ENCODE measurements at places on chromosomes 4 and X.

DNA sequence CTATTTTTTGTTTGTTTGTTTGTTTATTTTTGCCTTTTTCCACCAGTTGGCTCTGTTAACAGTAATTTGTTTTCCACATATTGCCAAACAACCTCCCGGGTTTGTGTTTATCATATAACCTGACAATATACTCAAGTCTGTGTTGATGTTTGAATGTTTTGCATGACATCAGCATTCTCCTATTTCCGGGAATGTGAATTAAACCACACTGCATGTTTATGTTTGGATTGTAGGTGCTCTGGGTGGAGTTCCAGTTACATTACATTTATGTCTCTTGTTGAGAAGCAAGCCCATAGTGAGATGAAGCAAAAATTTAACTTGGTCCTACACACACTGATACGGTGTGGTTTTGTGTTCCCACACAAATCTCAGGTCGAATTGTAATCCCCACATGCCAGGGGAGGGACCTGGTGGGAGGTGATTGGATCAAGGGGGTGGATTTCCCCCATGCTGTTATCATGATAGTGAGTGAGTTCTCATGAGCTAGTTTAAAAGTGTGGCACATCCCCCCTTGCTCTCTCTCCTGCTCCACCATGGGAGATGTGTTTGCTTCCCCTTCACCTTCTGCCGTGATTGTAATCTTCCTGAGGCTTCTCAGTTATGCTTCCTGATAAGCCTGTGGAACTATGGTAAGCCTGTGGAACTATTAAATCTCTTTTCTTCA, 54.4 kb upstream of the CLNK start:
- no peak for DNase-seq

DNA sequence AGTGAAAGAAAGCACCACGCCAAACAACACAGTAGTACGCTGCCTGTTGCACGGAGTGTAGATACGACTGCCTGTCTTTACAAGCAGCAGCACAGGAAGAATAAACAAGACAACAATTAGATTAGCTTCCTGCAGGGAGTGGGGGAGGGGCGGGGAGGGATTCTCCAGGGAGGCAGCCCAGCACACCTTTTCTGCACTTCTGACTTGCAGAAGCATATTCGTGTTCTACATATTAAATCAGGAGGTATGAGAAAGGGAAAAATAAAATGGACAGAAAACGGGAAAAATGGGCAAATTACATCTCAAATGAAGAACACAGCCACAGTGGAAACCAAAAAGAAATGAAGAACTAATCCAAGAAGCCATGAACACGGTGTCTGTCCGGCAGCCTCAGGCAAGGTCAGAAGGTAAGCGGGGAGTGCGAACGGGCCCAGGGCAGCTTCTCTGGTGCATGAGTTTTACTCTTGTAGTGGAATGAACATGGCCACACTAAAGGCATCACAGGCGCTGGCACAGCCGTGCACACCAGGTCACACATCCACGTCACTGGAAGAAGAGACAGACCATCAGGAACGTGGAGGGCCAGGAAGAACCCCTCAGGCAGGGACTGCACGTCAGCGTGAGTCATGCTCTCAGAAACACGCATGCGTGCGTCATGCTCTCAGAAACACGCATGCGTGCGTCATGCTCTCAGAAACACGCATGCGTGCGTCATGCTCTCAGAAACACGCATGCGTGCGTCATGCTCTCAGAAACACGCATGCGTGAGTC, 20.1 kb upstream of the ADRA2C start:
- DNase-seq, result no peak

DNA sequence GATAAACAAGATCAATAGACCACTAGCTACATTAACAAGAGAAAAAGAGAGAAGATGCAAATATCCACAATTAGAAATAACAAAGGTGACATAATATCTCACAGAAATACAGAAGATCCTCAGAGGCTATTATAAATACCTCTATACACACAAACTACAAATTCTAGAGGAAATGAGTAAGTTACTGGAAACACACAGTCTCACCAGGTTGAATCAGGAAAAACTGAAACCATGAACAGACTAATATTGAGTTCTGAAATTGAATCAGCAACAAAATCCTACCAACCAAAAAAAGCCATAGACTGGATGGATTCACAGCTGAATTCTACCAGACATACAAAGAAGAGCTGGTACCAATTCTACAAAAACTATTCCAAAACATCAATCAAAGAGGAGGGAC, 211.8 kb upstream of the CPEB2 start:
- DNase-seq, result no peak

DNA sequence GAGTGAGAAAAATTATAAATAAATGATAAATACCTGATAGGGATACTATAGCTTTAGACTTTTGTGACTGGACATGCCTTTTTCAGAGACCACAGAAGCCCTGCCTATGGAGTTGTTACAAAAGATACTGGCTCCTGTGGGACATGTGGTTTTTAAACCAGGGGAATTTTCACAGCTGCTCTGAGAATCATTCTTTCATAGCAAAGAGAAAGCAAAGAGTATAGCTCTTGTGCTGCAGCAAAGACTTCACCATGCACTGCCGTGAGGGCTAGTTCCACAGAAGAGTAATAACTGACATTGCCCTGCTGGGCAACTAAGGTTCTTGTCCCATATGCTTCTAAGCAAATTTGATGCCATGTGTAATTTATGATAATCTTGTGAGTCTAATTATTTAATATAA, 98.2 kb downstream of the MAPK10 start:
- DNase-seq, result no peak

- DNase-seq, result no peak
Measured at GRCh38 chr4:23023121-23023520, 330.4 kb downstream of the GBA3 start.

DNA sequence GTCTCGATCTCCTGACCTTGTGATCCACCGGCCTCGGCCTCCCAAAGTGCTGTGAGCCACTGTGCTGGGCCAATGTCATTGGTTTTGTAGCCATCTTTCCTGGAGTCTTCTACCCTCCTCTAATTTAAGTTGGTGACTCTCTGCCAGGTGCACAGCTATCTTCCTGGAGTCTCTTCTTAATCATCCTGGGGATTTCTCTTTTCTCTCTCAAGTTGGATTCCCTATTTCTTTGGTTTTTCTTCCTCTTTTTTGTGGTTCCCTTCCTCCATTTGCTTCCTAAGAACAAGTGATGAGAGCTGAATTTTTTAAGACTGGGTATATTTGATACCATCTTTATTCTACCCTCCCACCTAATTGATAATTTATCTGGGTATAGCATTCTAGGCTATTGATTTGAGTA, 113.8 kb downstream of the SYNPO2 start:
- no peak for DNase-seq

- DNase-seq, result no peak
Measured at GRCh38 chrX:152850465-152850864, 19.6 kb downstream of the NSDHL start.

- no peak for DNase-seq
Measured at GRCh38 chr4:4559596-4559995, 17.7 kb upstream of the STX18 start.

GRCh38 chr4:143404555-143404954, 67.9 kb downstream of the GAB1 start:
- no peak for DNase-seq

GRCh38 chr4:3630598-3631543, 98.6 kb upstream of the LRPAP1 start:
- no peak for DNase-seq

GRCh38 chrX:110791071-110791470, 4.5 kb downstream of the CHRDL1 start:
- no peak for DNase-seq

DNA sequence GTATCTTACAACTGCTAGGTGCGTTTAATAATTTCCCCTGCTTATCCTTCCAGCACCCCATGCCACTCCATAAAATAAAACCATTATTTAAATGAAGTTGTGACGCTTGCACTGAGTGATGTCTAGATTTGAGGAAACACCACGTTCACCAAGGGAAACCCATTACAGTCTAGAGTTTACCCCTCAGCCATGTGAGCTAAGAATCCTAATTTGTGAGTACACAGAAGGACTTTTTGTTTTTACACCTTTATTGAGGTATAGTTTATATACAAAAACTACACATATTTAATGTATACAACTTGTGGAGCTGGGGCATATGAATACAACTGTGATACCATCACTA, 326.8 kb downstream of the RAPGEF2 start:
- no peak for DNase-seq

DNA sequence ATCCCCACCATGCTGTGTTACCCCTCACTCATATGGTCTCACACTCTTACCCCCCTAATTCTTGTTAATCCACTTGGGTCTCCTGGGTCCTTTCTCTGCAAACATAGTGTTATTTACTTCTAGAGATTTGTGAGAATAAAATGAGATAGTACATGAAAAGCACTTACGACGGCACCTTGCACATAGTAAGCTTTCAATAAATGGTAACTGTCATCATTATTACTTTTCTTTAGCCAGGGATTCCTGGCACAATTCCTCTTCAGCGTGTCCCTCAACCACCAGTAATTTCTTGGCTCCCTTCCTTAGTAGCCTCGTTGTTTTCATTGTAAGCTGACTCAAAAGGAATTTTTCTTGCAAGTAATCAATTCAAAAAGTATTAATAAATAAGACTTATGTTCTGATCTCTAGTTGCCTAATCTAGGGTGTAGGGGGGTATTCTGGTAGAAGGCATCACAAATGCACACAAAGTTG, 30.1 kb upstream of the RBMX start:
- DNase-seq, result no peak

DNA sequence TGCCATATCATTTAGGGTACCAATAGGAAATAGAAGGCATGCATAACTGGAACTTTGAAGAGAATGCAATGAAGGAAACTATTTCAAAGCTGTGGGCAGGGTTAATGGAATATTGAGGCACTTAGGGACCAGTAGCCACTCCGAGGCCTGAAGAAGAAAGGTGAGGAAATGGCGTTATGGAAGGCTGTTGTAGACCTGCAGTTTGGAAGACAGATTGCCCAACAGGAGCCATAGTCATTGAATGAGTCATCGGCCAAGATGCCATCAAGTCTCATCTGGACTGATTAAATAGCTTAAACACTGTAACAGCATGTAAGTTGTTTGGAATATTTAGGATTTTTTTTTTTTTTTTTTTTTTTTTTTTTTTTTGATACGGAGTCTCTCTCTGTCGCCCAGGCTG, 11.6 kb downstream of the CXCL13 start:
- no peak for DNase-seq

GRCh38 chr4:183788308-183788905, 116.7 kb upstream of the STOX2 start:
- no peak for DNase-seq

DNA sequence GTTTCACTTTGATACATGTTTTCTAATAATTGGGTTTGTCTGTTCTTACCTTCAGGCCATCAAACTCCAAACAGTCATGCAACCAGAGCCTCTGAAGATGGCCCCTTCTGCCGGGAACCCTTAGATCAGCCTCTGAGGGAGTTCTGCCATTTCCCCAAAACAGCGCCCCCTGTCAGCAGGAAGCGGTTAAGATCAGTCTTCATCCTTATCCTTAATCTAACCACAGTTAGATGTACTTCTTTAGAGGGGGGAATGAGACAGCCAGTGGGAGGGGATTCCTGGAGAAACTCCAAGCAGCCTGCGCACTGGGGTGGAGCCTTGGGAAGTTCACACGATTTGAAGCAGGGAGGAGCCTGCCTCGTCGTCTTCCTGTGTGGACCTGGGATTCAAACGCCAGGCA, 185.4 kb downstream of the INPP4B start:
- no peak for DNase-seq

DNA sequence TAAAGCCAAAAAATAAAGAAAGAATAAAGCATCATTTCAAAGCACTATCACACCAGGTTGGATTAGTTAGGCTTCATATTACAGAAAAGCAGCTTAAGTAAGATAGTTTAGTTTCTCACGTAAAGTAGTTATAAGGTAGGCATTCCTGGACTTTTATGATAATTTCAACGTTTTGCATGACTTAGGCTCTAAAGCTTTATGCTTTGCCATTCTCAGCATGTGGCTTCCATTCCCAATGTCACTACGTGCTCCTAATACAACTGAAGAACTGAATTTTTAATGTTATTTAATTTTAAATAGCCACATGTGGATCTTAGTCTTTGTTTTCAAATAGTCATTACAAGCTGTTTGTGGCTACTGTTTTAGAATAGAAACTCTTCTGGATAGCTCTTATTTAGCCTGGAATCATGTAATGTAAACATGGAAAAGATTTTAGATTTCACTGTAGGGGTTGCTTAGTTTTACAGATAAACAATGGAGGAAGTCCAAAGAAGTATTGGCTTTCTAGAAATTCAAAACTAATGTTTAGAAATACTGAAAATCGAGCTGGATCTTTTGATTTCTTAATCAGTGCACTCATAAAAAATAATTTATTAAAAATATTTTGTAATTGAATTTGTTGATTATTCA, 710.0 kb downstream of the IL1RAPL1 start:
- no peak for DNase-seq

GRCh38 chr4:48570646-48571220, 80.7 kb downstream of the ZAR1 start:
- no peak for DNase-seq

DNA sequence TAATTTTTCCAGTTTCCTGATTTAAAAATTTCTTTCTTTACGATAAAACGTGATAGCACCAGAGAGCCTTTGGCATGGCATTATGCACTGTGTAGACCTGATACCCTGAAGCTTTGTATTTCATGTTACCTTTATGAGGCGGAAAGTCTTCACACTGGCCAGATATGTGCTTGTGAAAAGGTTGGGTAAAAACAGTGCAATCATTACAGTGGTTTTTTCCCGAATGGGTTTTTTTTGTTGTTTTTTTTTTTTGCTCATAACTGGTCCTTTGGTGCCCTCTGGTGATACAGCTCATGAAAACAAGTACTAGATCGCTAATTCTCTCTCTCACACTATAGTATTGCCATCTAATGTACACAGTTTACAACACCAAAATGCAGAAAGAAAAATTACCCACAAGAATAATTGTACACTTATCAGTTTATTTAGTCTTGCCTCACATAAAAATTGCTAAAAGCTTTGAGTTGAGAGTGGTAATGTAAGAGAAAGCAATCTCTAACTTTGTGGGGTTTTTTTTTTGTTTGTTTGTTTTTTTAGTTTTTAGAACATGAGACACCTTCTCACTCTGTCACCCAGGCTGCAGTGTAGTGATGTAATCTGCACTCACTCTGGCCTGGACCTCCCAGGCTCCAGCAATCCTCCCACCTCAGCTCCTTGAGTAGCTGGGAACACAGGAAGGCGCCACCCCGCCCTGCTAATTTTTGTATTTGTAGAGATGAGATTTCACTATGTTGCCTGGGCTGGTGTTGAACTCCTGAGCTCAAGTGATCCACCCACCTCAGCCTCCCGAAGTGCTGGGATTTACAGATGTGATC, 21.3 kb downstream of the SPCS3 start:
- peak; percentile 12 for DNase-seq
